ENCODE measurements at places on chromosomes 3 and 15. TPM values are rescaled to one million over a fixed set of nuclear protein-coding genes. Genes with fewer than 3 reads are reported as not detected.

The ARHGEF26 gene
- 5.5 TPM for total RNA-seq

The PLSCR4 gene
- total RNA-seq, result 4.6 TPM

The SYNPR gene
- not detected for total RNA-seq

The TRPM1 gene
- not detected for total RNA-seq

The SOX14 gene
- total RNA-seq, result not detected

The GPR149 gene
- not detected for total RNA-seq

The COLQ gene
- total RNA-seq, result 0.43 TPM

The SLC24A5 gene
- total RNA-seq, result not detected

The FOXP1 gene
- total RNA-seq, result 12.0 TPM

The HDC gene
- total RNA-seq, result 0.16 TPM

The WNT7A gene
- 0.10 TPM for total RNA-seq

The DUOX1 gene
- total RNA-seq, result not detected

The ATP2B2 gene
- 0.21 TPM for total RNA-seq

The CRYGS gene
- 0.49 TPM for total RNA-seq

The ZIC1 gene
- not detected for total RNA-seq

The MST1R gene
- 7.5 TPM for total RNA-seq

The WDR93 gene
- 0.28 TPM for total RNA-seq

The PCYT1A gene
- 34.6 TPM for total RNA-seq

The USP13 gene
- 11.0 TPM for total RNA-seq

The GRM7 gene
- not detected for total RNA-seq

The ITPKA gene
- total RNA-seq, result 1.9 TPM

The MESP2 gene
- 0.51 TPM for total RNA-seq

The FOXB1 gene
- total RNA-seq, result not detected

The IQCF5 gene
- not detected for total RNA-seq

The THBS1 gene
- 33.6 TPM for total RNA-seq

The MEGF11 gene
- total RNA-seq, result 0.66 TPM

The GPR62 gene
- not detected for total RNA-seq

The RARB gene
- total RNA-seq, result 13.0 TPM

The ADIPOQ gene
- not detected for total RNA-seq

The CCDC54 gene
- not detected for total RNA-seq

The ANKRD34C gene
- total RNA-seq, result not detected

The LCMT2 gene
- total RNA-seq, result 8.6 TPM

The DGKG gene
- 9.4 TPM for total RNA-seq

The SEMA7A gene
- total RNA-seq, result 2.4 TPM

The STRC gene
- total RNA-seq, result 0.09 TPM

The EIF4E3 gene
- total RNA-seq, result 3.0 TPM

The HHATL gene
- total RNA-seq, result not detected

Data from A549 treated with CpdA at 1 μM for 4 hours (cell line).